ENCODE measurements at places on chromosomes 16 and 17.
A peak's percentile ranks its signal among the peaks of the same experiment; 100 is the strongest.

GRCh38 chr16:72060405-72060804 is 2.6 kb upstream of the HPR start:
- no peak for DNase-seq

DNA sequence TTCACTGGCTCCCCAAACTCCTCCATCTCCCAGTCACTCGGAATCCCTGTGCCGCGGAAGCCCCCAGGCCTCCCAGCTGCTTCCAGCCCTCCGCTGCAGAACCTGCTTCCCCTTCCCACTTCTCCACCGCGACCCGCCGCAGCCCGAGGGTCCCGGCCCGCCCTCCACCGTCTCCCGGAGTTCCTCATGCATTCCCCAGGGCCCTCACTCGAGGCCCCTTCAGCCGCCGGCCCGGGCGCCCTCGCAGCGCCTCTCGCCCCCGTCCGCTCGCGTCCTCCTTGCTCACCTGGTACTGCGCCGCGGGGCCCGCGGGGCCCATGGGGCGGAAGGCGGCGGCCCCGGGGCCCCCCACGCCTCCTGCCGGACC is 329 bp downstream of the SMARCD2 start:
- no peak for DNase-seq

- no peak for DNase-seq
Measured at GRCh38 chr16:69143116-69143515, 10.7 kb downstream of the UTP4 start.

- no peak for DNase-seq
Measured at GRCh38 chr17:3002538-3003295, 60.7 kb downstream of the OR1D5 start.

- DNase-seq: no peak
Measured at GRCh38 chr17:55625521-55625920, 97.1 kb downstream of the TMEM100 start.

DNA sequence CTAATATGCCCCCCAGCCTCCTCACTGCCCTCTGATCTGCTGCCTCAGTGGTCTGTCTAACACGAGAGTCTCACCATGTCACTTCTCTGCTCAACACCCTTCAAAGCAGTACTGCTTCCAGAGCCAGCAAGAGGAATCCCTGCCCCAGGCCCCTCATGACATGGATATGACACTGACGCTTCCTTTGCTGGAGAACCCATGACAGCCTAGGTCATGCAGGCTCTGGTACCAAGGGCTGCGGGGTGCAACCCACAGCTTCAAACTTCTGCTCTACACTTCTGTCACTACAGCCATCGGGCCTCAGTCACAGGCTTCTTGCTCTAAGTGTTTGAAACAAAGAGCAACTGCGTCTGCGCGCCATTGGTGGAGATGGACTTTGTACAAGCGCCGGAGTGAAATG is 32.6 kb upstream of the DLX4 start:
- DNase-seq: no peak

- DNase-seq: no peak
Measured at GRCh38 chr16:88920618-88921590, 54.4 kb upstream of the PABPN1L start.

DNA sequence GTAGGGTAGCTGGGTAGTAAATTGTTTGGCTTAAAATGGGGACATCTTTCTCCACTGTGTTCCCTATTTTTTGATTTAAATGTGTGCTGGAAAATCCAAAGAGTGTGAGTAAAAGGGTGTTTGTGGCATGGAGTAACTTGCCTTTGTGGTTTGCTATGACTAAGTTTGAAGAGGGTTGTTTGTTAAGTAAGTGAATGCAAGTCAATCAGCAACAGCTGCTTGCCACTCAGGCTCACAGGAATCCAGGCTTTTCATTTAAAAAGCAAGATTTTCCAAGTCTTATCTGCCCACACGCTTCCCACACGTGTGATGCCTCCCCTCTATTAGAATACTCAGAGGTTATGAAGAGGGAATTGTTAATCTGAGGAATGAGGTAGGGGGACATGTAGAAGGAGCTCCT is 847.7 kb upstream of the RBFOX1 start:
- no peak for DNase-seq

GRCh38 chr17:36857698-36858097 is 79.6 kb upstream of the LHX1 start:
- no peak for DNase-seq

DNA sequence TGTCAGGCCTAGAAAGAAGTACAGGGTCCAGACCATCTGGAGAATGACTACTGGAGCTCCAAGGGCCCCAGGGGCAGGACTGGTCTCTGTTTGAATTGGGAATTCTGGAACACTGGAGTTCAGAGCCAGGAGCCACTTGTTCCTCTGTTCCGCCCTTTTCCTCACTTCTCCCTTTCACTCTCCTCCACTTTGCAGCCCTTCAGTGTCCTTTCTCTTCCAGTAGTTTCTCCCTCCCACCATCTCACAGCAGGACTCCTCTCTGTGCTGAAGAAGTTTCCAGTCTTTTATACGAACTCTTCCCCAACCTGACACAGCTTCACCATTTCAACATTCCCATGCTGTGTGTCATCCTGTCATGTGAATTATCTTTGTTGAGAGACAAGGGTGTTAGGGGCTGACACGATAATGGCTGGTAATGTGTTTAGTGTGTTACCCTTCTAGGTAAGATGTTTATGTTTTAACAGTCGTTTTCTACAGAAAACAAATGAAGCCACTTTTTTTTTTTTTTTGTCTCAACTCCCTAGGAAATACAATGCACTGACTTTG is 180.3 kb upstream of the MYOCD start:
- DNase-seq: no peak

DNA sequence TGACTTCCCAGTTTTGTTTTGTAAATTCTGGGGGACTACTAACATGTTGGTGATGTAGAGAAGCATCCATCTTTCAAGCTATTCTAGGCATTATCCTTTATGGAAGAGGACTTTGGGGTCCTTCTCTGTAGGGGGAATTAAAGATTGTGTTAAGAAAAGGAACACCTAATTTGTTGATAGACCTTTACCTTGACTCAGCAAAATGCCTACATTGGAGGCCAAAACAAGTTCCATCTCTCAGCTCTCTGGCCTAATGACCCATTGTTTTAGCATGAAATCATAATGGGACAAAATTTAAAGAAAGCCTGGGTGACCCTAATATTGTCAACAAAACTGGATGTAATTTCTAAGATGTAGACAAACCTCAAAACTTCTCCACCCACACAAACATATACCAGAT is 465.3 kb upstream of the SOX9 start:
- DNase-seq: no peak

DNA sequence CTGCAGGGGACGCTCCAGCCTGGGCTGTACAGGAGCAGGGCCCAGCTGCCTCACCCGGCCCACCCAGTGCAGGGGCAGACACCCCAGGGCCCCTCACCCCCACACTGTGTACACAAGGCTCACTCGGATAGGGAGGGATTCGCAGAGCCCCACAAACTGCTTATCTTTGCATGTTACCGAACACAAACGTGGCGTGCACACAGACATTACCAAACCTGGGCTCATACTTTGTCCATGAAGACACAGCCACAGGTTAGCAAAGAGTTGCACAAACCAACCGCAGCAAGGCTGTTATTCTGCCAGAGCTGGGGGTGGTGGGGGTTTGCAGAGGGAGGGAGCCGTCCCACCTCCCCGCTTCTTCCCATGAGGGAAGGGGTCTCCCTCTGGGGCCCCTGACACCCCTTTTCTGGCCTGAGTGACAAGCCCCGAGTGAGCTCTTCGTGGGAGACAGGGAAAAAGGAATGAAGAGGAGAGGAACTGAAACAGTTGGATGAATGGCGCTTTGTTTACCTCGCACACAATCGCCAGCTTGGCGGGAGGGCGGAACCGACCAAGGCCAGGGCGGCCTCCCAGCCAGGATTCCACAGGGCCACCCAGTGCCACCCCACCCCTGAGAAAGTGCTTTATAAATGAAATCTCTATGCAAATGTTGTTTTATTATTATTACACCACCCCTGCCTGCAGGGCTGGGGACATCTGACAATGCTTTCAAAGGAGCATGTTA is 434 bp upstream of the CPSF4L start:
- no peak for DNase-seq

GRCh38 chr17:29524692-29525091 is 42.1 kb downstream of the ABHD15 start:
- DNase-seq: no peak

- no peak for DNase-seq
Measured at GRCh38 chr17:2024572-2025219, 438 bp downstream of the RTN4RL1 start.

DNA sequence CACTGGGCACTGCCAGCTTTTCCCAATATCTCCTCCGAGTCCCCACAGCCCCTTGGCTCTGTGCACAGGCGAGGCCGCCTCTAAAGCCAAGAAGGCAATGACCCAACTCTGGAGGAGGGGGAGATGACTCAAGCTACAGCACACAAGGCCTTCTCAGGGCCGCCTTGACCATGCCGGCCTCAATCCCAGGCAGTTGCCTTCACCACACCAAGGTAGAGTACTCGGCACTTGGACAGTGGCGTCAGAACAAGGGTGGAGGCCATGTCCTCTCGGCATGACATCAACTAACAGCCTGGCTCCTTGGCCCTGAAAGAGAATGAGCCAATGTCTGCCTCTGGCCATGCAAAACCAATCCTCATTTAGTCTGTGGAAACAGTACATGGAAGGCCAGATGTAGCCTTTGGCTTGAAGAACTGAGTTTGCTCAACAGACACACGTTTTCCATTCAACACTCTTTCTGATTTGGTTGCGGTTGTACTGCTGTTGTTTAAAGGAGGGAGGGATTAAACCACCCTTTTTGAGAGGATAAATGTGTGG is 139.6 kb downstream of the XYLT1 start:
- no peak for DNase-seq

DNA sequence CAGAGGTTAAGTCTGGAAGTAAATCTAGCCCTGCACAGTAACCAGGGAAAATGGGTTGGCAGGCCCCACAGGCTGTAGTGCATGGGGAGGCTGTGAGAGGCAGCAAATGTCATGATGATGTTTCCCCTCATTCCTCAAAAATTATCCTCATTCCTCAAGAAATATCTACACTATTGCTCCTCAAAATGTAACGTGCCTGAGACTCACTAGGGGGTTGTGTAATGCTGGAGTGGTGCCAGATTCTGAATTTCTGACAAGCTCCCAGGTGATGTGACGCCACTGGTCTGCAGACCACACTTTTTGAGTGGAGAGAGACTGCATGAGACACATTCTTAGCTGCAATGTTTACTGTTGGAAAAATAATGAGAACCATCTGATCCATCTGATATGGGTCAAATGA is 1.2 kb upstream of the MPP3 start:
- DNase-seq: no peak

GRCh38 chr17:57994436-57994835 is 6.4 kb upstream of the VEZF1 start:
- no peak for DNase-seq

GRCh38 chr17:79741751-79742588 is 11.2 kb downstream of the ENPP7 start:
- peak; percentile 77 for DNase-seq

DNA sequence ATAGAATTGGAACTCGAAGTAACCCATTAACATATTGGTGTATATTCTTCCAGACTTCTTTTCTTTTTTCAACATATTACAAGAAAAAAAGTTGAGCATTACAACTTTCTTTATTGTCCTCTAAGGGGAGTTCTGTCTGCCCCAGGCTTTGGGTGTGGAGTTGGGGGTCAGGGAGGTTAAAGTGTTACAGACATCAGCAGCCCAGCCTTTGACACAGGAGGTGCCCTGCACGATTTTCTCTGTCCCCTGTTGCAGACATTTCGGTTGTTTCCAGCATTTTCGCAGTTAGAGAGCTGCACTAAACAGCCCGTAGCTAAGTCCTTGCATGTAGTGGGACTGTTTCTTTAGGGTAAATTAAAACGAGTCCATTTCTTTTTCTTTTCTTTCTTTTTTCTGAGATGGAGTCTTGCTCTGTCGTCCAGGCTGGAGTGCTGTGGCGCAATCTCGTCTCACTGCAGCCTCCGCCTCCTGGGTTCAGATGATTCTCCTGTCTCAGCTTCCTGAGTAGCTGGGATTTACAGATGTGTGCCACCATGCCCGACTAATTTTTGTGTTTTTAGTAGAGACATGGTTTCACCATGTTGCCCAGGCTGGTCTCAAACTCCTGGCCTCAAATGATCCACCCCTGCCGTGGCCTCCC is 13.4 kb upstream of the ADCY7 start:
- DNase-seq: no peak

GRCh38 chr17:54948380-54948779 is 20.1 kb downstream of the COX11 start:
- DNase-seq: no peak

- DNase-seq: no peak
Measured at GRCh38 chr17:67566656-67567055, 151.1 kb upstream of the NOL11 start.

DNA sequence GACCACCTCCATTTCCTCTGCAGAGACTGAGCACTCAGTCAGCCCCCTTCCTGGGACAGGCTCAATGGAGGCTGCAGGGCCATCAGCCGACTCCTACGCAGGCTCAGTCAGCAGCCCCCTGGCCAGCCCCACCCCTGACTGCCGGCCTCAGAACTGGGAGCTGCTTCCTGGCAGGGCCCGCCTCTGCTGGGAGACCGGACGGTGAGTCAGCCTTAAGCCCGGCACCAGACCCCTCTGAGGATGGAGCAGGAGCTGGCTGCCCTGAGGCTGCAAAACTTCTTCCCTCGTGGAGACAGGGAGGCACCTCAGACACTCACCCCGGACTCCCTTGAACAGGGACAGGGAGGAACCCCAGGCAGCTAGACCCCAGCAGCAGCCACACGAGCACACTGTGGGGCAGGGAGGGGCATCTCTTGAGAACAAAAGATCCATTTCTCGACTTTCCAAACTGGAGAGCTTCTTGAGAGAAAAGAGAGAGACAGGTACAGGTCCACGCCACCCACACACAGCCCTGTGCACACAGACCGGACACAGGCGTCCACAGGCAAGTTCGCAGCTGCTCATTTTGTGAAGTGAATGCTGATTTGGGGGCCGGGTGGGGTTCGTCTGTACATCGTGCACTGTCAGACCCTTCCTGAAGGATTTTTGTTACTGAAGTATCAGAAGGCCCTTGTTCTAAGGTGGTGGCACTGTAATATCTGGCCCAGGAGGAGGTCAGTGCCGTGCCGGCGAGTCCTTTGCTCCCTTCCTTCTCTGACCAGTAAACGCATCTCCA is 1.3 kb upstream of the TUBB3 start:
- DNase-seq: peak; percentile 36

DNA sequence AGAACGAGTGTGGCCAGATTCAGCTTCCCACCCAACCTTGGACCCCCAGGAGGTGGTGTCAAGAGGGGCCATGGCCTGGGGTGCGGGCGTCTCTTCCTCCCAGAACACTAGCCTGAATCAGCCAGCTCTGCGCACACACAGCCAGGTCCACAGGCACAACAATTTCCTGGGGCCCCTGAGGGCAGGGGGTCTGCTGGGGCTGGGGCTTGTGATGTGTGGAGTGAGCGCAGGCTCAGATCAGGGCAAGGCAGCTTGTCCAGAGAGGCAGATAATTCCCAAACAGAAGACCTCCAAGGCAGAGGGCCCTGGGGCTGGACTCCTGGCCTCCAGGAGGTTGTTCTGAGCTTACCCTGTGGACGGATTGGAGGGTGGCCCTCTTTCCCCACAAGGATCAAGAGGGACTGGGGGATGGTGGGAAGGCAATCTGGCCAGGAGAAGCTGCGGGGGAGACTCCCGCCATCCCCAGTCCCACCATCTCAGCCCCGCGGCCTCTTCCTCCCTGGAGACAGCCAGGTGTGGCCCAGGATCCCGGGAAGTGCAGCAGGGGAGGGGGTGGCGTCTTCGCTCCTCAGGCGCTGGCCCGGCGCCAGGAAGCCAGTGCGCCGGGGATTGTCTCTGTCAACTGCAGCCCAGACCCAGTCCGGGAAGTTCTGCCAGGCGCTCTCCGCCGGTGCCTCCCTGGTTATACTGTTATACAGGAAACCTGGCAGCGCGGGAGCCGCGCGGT is 52.0 kb upstream of the AMZ2 start:
- no peak for DNase-seq
